ENCODE measurements at places on chromosomes 1 and 21.

GRCh38 chr1:147612366-147612765 is 58.0 kb downstream of the ACP6 start:
- no peak for DNase-seq

DNA sequence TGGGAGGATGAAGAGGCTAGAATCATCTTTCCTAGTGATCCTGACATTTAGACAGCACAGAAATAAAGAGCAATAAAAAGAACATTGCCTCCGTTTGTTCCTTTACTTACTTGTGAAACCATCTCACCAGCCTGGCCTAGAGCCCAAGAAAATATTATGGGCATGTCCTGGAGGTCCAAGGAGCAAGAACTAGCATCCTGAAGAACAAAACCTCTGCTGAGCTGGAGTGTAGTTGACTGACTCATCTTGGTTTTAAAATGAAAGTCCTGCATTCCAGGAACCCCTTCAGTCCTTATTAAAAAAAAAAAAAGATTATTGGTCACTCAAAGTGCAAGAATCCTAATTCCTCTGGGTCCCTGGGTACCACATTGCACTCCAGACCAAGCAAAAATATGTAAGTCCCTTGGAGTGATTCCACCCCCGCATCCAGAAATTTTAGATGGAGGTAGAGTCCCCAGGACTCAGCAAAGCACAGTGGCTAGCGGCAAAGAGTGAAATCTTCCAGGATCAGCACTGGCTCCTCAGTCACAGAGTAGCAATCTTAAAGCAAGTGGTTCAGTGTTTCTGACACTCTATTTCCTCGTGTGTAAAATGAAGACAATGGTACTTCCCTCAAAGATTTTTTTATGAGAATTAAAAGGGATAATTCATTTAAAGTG is 7.0 kb downstream of the SMCP start:
- no peak for DNase-seq

DNA sequence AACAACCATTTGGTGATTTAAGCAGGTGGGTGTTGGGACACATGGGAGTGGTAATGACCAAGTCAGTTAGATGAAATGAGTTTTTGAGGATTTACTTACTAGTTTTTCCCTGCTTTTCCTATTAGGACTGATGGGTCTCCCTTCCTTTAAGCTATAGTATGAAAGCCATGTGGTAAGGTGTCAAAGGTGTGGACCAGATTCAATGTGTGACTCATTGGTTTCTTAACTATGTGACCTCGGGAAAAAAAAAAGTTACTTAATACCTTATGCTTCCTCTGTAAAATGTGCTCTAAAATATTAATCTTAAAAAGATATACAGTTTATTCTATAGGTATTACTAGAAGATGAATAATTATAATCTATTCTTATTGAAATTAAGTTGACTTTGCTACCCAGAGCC is 93.7 kb downstream of the DUSP10 start:
- DNase-seq, result no peak

DNA sequence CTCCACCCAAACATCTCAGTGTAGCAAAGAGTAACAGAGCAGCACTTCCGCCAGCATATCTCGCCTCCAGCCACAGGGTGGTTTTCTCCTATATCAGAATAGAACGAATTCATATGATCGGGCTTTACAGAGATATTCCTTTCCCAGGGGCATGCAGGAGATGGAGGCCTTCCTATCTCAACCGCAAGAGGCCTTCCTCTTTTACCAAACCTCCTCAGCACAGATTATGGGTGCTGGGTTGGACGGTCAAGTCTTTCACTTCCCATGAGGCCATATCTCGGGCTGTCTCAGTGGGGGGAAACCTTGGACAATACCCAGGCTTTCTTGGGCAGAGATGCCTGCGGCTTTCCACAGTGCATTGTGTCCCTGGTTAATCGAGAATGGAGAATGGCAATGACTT is 65.8 kb downstream of the OVGP1 start:
- DNase-seq, result no peak

DNA sequence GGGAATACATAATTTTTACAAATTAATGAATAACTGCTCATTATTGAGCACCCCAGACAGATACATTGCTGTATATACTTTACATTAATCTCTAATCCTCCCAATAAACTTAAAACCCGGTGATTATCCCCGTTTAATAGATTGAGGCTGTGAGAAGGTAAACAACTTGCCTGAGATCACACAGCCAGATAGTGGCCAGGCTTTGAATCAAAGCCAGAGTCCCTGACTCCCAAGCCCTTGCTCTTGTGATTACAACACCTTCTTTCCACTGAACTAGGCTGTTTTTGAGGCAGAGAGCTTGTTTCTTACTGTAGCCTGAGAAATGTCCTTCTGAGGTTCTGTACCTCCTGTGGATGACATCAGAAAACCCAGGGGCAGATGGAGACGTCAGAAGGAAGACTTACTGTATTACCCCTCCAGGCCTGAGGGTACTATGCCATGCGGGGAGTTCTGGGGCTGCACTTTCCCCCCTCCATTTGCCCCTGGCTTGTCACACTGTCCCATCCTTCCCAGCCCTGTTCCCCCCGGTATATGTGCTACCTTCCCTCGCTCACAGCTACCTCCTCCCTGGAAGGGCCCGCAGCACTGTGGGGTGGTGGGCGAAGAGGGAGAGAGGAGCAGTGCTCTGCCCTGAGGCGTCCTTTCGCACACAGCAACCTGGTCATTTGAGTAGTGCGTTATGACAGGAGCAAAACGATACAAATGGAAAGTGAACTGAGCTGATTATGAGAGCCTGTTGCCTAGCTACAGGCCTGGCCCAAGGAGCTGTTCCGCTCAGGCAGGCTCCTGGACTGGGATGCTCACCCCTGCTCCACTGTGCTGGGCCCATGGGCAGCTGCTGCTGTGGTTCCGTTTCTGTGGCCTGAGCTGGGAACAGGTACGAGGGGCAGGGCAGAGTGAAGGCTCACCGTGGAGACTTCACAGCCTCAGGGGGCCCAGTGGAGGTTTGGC is 4.6 kb downstream of the KCNC4 start:
- DNase-seq, result no peak

- DNase-seq, result no peak
Observed at GRCh38 chr1:115796897-115797296, 28.4 kb upstream of the CASQ2 start.

- no peak for DNase-seq
Observed at GRCh38 chr1:202242080-202242419, 48.5 kb downstream of the LGR6 start.

- DNase-seq, result no peak
Observed at GRCh38 chr1:8133657-8134430, 107.7 kb upstream of the ERRFI1 start.

GRCh38 chr21:25342816-25343215 is 264.5 kb downstream of the MRPL39 start:
- DNase-seq, result no peak

DNA sequence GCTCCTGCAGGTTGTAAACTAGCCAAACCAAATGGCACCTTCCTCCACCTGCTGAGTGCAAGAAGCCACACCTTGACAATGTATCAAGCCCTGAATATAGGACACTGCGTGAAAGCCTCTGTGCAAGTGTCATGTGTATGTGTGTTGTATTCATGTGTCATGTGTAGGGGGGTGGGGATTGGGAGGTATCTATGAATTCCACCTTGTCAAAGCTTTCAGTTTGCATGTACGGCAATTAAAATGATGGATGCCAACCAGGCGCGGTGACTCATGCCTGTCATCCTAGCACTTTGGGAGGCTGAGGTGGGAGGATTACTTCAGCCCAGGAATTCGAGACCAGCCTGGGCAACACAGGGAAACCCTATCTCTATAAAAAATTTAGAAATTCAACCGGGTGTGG is 19.8 kb downstream of the CD34 start:
- DNase-seq, result no peak

- no peak for DNase-seq
Observed at GRCh38 chr1:228315945-228316588, 90.6 kb downstream of the TRIM11 start.

GRCh38 chr1:182953826-182954225 is 860 bp upstream of the SHCBP1L start:
- DNase-seq, result no peak

DNA sequence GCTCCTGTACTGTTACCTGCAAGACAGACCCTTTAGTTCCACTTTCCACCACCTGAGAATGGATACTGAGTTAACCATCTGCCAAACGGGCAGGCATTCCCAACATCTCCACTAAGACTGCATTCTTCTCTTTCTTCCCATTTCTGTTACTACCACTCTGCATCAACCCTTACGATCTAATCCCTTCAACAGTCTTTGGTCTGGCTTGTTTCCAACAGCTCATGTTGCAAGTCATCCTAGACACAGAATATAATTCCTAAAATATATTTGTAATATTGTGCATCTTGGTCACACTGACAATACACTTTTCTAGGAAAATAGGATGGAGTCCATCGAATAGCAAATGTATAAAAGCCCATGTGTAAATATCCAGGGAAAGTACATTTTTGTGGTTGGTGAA is 166.7 kb downstream of the SIPA1L2 start:
- DNase-seq, result no peak

- DNase-seq, result no peak
Observed at GRCh38 chr1:117654493-117655219, 48.8 kb downstream of the TENT5C start.

DNA sequence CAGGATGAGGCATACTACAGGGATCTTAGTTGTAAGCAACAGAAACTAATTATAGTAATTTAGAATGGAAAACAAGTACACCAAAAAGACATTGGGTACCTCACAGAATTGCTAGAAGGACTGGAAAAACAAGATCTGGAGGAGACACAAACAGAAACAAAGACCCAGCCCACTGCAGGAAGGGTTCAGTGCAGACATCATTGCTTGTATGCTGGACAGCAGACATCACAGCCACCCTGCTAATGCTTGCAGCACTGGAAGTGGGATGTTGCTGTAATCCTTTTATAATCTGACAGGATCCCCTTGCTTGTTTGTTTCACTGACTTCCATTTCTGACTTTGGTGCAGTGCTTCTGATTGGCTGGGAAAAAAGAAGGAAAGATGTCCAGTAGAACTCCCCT is 111.4 kb upstream of the ZNF678 start:
- no peak for DNase-seq

DNA sequence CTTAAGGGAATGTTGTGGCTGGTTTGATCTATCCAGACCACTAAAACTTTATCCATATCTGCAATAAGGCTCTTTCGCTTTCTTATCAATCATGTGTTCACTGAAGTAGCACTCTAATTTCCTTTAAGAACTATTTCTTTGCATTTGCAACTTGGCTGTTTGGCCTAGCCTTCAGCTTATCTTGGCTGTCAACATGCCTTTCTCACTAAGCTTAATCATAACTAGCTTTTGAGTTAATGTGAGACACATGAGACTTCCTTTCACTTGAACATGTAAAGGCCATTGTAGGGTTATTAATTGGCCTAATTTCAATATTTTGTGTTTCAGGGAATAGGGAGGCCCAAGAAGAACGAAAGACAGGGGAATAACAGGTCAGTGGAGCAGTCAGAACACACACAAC is 124.7 kb downstream of the TNFSF18 start:
- DNase-seq, result no peak

GRCh38 chr21:45855248-45855811 is 126.2 kb upstream of the COL6A1 start:
- DNase-seq, result no peak

- no peak for DNase-seq
Observed at GRCh38 chr1:3413975-3414710, 40.3 kb upstream of the ARHGEF16 start.

DNA sequence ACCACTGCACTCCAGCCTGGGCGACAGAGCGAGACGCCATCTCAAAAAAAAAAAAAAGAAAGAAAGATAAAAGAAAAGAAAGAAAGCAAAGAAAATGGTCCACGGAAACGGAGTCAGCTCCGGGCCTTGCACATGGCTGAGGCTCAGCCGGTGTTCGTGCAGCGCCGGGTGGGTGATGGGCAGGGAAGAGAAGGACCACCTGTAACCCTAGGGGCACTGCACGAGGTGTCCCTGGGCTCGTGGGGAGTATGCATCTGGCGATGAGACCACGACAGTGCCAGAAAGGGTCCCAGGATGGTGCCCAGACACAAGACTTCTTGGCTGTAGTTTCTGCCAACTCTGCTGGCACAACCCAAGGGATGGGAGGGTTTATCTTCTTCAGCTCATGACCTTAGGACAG is 5.8 kb downstream of the CDA start:
- DNase-seq, result no peak

GRCh38 chr1:27504588-27505419 is 14.8 kb upstream of the WASF2 start:
- peak; percentile 86 for DNase-seq

DNA sequence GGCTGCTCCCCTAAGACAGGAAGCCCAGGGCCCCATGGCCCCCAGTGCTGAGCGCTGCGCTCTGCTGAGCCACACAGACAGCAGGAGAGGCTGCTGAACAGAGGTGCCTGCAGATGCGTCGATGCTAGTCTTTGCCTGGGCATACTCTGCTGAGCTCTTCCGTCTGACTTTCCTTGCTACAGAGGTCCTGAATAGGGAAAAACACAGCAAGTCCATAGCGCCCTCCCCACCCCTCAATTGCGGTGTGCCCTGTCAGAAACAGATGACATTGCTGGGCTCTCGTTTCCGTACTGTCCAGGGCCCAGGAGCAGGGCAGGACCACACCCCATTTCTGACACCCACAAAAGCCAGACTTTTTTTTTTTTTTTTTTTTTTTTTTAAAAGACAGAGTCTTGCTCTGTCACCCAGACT is 252.5 kb downstream of the SDCCAG8 start:
- DNase-seq, result no peak

DNA sequence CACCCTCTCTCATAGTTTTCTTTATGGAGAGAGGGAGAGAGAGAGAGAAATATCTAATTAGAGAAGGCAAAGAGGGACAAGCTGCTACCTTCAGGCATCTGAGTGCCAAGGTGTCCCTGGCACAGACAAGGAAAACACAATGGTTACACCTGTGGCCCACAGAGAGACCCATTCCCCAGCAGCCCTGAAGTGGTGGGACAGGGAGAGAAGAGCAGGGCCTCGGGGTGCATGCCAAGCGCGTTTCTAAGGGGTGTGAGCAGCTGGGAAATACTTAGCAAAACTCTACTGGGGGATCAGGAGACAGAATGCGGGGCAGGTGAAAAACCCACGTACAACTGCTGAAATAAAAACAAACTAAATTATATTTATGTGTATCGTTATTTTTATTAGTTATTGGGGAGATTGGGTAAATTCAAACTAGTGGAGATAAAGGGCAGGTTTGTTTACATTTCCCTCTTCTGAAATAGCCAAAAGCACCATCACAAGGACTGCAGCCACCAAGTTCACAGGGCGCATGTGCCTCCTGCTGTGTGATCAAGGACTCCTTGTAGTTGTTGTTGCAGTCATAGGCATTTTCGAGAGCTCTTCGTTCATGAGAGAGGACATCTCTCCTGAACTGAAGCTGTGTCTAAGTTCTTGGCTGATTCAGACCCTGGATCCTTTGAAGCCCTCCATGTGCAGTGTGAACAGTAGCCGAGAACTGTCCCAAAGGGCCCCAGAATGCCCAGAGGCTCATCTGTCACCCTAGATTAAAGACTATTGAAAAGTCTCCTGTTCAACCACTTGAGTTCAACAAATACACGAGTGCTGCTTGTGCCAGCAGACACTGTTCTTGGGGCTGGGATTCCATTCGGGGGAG is 737 bp upstream of the SERPINC1 start:
- no peak for DNase-seq

GRCh38 chr21:37656899-37657298 is 259.4 kb downstream of the KCNJ6 start:
- no peak for DNase-seq

- DNase-seq, result no peak
Observed at GRCh38 chr21:45963232-45963570, 18.4 kb upstream of the COL6A1 start.

Data from iPS-NIHi11 (cell line).